Activated CD4-positive, alpha-beta memory T cell treated with anti-CD3 and anti-CD28 coated beads for 36 hours (primary cell): ENCODE measurements at places on chromosomes 16 and 17. TPM values are rescaled to one million over a fixed set of nuclear protein-coding genes. Genes with fewer than 3 reads are reported as not detected.

GRCh38 chr17:62631936-62632924 lies 4.8 kb downstream of the MRC2 start:
- peaks cover 15% of the 10 kb centered on the region for H3K4me1 ChIP-seq
- no peak overlapping the region for H3K27ac ChIP-seq
- DNase-seq: no peak
- no peak overlapping the region for H3K4me3 ChIP-seq
- peaks cover 3% of the 10 kb centered on the region for H3K36me3 ChIP-seq

DNA sequence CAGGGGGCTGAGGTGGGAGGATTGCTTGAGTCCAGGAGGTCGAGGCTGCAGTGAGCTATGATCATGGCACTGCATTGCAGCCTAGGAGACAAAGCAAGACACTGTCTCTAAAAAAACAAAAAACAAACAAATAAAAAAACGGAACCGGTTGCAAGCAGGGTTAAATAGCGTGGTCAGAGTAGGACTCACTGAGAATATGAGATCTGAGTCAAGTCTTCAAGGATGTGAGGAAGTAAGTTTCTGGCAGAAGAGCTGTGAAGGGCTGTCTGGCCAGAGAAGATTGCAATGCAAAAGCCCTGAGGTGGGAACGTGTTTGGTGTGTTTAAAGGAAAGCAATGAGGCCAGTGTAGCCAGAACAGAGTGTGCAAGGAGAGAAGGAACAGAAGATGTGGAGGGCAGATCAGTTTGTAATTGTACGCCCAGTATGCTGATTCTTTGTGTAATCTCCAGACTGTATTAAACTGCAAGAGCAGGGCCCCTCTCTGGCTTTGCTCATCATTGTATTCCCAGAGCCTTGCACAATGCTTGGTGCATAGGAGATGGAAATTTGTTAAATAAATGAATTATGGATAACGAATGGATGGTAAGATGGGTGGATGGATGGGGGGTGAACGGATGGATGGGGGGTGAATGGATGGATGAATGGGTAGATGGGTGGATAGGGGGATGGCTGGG lies 6.3 kb downstream of the G6PC1 start:
- H3K36me3 ChIP-seq: no peaks in the 10 kb centered on the region
- DNase-seq: no peak
- H3K4me3 ChIP-seq: no peak overlapping the region
- no peaks in the 10 kb centered on the region for H3K4me1 ChIP-seq

- DNase-seq: no peak
- H3K27ac ChIP-seq: no peak overlapping the region
- no peaks in the 10 kb centered on the region for H3K36me3 ChIP-seq
- no peak overlapping the region for H3K4me3 ChIP-seq
- H3K27me3 ChIP-seq: peaks cover 28% of the 10 kb centered on the region
These were observed 58.3 kb downstream of the B9D1 start for GRCh38 chr17:19304209-19304608.

GRCh38 chr16:11805556-11805955 lies 8.5 kb upstream of the ZC3H7A start:
- H3K36me3 ChIP-seq: no peaks in the 10 kb centered on the region
- peaks cover 9% of the 10 kb centered on the region for H3K4me1 ChIP-seq
- no peaks in the 10 kb centered on the region for H3K27me3 ChIP-seq
- DNase-seq: no peak

- no peak overlapping the region for H3K4me3 ChIP-seq
- peaks cover 54% of the 10 kb centered on the region for H3K36me3 ChIP-seq
- peaks cover 7% of the 10 kb centered on the region for H3K4me1 ChIP-seq
- no peak for DNase-seq
- no peaks in the 10 kb centered on the region for H3K27me3 ChIP-seq
These were observed 35.4 kb upstream of the ABCC11 start for GRCh38 chr16:48282636-48283263.

DNA sequence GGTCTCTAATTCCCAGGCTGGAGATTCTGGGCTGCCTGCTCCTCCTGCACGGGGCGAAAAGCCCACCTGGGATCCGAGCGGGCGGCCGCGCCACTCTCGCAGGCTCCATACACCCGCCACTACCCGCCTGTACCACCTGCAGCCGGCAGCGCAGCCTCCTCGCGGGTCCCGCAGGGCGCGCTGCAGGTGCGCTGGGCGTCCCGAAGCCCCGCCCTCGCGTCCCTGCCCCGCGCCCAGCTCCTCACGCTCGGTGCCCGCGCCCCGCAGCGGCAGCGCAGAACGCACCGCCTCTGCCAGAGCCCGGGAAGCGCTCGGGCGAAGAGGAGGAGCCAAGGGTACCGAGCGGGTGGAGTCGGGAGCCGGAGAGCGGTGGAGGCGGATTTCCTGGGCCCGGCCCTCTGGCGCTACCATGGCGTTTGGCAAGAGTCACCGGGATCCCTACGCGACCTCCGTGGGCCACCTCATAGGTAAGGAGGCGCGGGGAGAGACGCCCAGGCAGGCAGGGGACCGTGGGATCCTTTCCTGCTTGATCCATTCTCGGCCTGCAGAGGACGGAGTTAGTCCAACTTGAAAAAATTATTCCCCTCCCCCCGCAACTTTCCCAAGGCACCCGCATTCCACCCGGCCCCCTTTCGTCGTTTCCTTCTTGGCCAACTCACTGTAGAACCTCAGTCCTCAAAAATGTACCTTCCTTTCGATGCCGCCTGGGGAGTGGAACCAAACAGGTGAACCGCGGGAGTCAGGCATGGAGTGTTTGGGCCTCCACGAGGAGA lies at the start of gene TOM1L1:
TOM1L1 (plus strand) TSS at position 396 of the 773 bp plus-strand sequence; CDS start at position 410, 14 bp downstream.
- H3K36me3 ChIP-seq: no peaks in the 10 kb centered on the region
- H3K4me1 ChIP-seq: peaks cover 8% of the 10 kb centered on the region
- H3K27ac ChIP-seq: no peak within 1 kb of the TSS
- peak within 1 kb of the TSS; percentile 52 for H3K4me3 ChIP-seq
- DNase-seq: peak; percentile 50

DNA sequence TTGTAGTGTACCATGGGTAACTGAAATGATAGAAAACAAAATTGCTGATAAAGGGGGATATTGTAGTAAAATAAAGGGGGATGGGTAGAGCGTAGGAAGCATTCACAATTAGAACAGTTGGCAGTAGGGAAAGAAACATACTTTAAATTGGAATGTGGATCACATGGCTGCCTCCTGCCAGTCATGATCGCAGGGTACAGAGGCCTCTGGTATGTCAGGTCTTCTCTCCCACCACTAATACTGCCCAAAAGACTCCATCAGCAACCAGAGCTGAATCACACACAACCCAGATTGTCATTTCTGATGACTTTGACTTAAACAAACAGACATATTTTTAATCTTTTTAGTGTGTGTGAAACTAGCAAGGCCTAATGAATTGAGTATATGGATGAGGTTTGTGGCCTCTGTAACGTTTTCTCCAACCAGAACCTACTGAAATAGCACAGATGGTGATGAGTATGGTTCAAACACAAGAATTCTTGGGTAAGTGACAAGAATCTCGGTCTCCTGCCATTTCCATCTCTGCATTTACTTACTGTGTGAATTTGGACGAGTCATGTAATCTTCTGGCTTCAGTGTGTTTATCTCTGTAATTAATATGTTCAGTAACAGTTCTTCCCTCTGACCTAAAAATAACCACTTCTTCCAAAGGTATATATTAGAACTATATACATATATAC lies 112.6 kb downstream of the USP22 start:
- no peaks in the 10 kb centered on the region for H3K4me1 ChIP-seq
- H3K27me3 ChIP-seq: no peaks in the 10 kb centered on the region
- H3K36me3 ChIP-seq: no peaks in the 10 kb centered on the region
- no peak overlapping the region for H3K4me3 ChIP-seq

GRCh38 chr17:43021741-43022512 lies at the start of gene VAT1:
Gene VAT1, minus strand, starts transcription at chr17:43022385. Its CDS starts 63 bp downstream, at chr17:43022322.
- H3K36me3 ChIP-seq: no peaks in the 10 kb centered on the region
- H3K27ac ChIP-seq: peak within 1 kb of the TSS; percentile 58
- no peaks in the 10 kb centered on the region for H3K27me3 ChIP-seq
- H3K4me3 ChIP-seq: peak within 1 kb of the TSS; percentile 87

DNA sequence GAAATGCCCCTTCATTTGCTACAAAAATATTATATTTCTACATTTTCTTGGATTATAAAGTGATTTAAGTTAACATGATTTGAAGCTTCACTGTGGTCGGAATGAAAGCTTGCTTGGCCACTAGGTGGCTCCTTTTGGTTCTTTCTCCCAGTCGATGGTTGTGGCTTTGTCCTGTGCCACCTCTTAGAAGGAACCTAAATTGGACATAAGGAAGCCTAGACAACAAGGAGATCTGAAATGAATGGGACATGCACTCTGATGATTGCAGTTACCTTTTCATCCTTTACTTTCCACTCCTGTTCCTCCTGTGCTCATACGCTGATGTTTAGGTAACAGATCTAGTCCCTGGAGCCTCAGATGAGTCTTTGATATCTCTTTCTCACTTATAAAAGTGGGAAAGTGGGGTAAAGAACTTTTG lies 39.2 kb downstream of the FTO start:
- no peak overlapping the region for H3K27ac ChIP-seq
- H3K36me3 ChIP-seq: peaks cover 3% of the 10 kb centered on the region
- H3K27me3 ChIP-seq: no peaks in the 10 kb centered on the region
- no peak overlapping the region for H3K4me3 ChIP-seq
- DNase-seq: peak; percentile 28
- H3K4me1 ChIP-seq: peaks cover 40% of the 10 kb centered on the region

GRCh38 chr16:81499576-81500380 lies 55.2 kb downstream of the CMIP start:
- no peak overlapping the region for H3K4me3 ChIP-seq
- no peaks in the 10 kb centered on the region for H3K27me3 ChIP-seq
- no peak overlapping the region for H3K27ac ChIP-seq
- no peaks in the 10 kb centered on the region for H3K36me3 ChIP-seq
- peaks cover 19% of the 10 kb centered on the region for H3K4me1 ChIP-seq

DNA sequence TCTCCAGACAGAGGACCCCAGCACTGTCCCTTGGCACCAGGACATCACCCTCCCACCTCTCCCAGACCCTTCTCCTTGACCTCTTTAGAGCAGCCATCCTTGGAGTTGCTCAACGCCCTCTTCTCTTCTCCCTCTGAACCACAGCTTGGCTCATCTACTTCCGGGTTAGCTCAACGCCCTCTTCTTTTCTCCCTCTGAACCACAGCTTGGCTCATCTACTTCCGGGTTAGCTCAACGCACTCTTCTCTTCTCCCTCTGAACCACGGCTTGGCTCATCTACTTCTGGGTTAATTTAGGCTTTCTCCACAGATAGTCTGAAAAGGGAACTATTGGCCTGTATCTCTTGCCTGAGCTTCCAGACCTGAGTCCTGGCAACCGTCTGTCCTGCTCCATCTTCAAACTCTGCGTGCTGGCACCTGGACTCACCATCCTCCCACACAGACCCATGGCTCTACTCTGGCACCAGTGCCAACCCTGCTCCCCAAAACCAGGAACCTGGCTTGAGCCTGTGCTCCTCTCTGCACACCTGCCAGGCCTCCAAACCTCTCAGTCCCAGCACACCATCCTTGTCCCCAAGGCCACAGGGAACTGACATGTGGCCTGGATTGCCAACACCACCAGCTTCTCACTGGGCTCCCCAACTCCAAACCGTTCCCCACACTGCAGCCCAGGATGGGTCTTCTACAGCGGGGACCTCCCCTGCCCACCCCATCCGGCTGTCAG lies 25.3 kb upstream of the FAAP100 start:
- peaks cover 11% of the 10 kb centered on the region for H3K4me1 ChIP-seq
- no peak for DNase-seq
- no peak overlapping the region for H3K4me3 ChIP-seq
- peaks cover 30% of the 10 kb centered on the region for H3K36me3 ChIP-seq
- no peaks in the 10 kb centered on the region for H3K27me3 ChIP-seq

DNA sequence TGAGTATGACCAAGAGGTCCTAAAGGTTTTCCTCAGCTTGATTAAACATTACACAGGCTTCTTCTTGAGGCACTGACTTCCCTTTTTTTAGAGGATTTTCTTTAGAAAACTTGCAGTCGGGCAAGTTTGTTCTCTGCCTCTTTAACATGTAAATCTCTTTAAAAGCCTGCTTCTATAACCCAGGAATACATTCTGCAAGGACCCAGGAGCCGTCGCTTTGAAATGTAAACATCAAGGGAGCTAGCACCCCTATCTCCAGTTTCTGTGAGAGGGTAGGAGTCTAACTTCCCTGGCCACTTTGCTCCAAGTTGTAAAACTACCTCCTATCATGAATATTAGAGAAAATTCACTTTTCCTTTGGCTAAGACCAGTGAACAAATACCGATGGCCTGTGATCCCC lies 201.5 kb upstream of the CPHXL start:
- H3K36me3 ChIP-seq: no peaks in the 10 kb centered on the region
- no peak for DNase-seq
- H3K4me1 ChIP-seq: no peaks in the 10 kb centered on the region
- H3K27ac ChIP-seq: no peak overlapping the region
- H3K4me3 ChIP-seq: no peak overlapping the region

DNA sequence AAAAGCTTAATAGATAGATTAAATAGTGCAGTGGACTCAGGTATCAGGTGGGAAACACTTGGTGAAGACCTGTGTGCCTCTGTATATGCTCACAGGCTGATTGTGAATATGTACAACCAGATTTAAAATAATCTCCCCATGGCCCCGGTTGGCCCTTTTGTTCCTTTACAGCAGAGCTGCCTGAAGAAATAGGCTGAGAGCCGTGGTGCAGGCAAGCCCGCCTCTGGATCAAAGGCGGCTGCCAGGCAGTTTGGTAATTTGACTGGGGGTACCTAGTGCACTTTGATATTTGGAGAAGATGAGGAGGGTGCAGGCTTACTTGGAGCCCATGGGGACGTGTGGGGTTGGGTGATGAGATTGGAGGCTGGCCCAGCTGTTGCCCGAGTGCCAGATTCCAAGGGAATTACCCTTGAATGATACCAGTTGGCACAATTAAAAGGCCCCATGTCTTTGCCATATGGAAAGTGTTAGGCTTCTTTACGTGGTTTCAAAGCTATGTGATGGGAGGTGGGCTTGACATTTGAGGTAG lies 5.0 kb downstream of the NKD1 start:
- no peaks in the 10 kb centered on the region for H3K27me3 ChIP-seq
- H3K36me3 ChIP-seq: peaks cover 5% of the 10 kb centered on the region
- no peak overlapping the region for H3K4me3 ChIP-seq
- DNase-seq: no peak
- peaks cover 4% of the 10 kb centered on the region for H3K4me1 ChIP-seq

GRCh38 chr17:43338886-43339516 lies 59.8 kb upstream of the ARL4D start:
- H3K4me1 ChIP-seq: peaks cover 30% of the 10 kb centered on the region
- H3K36me3 ChIP-seq: peaks cover 3% of the 10 kb centered on the region
- no peak overlapping the region for H3K27ac ChIP-seq
- H3K4me3 ChIP-seq: no peak overlapping the region

GRCh38 chr17:26731005-26731921 lies 562.7 kb upstream of the WSB1 start:
- no peak overlapping the region for H3K27ac ChIP-seq
- no peaks in the 10 kb centered on the region for H3K4me1 ChIP-seq
- peaks cover 2% of the 10 kb centered on the region for H3K36me3 ChIP-seq
- no peaks in the 10 kb centered on the region for H3K27me3 ChIP-seq

Gene CCDC43
- 27.7 TPM for total RNA-seq

Gene TEX14
- 0.17 TPM for total RNA-seq

Gene PRRT2
- 2.6 TPM for total RNA-seq

Gene KRTAP2-3
- total RNA-seq: not detected

Gene GABARAP
- total RNA-seq: 188 TPM

Gene ASB16
- total RNA-seq: not detected

Gene C17orf113
- 0.26 TPM for total RNA-seq

Gene ZPBP2
- total RNA-seq: 0.61 TPM
